CD4-positive, CD25-positive, alpha-beta regulatory T cell (primary cell): ENCODE measurements at places on chromosomes 12 and 14. TPM values are rescaled to one million over a fixed set of nuclear protein-coding genes. Genes with fewer than 3 reads are reported as not detected.

The TDRD9 gene
- 0.37 TPM for total RNA-seq

The PPFIA2 gene
- total RNA-seq: not detected

The POTEG gene
- not detected for total RNA-seq

The TOMM20L gene
- not detected for total RNA-seq

The OAS2 gene
- 82.2 TPM for total RNA-seq

The HOXC12 gene
- total RNA-seq: not detected

The CSRP2 gene
- total RNA-seq: not detected

The NKX2-1 gene
- not detected for total RNA-seq

The CRADD gene
- total RNA-seq: 10.1 TPM

The CIT gene
- total RNA-seq: 6.3 TPM

The PMEL gene
- total RNA-seq: 0.69 TPM

- H3K4me1 ChIP-seq: peaks cover 18% of the 10 kb centered on the region
- no peaks in the 10 kb centered on the region for H3K27me3 ChIP-seq
- H3K27ac ChIP-seq: peak overlapping the region; percentile 79
- H3K4me3 ChIP-seq: peak overlapping the region; percentile 96
- no peak for DNase-seq
Observed at GRCh38 chr12:53268630-53269562, 797 bp downstream of the ESPL1 start.

GRCh38 chr12:128830505-128830893 lies 6.7 kb upstream of the SLC15A4 start:
- H3K27me3 ChIP-seq: peaks cover 4% of the 10 kb centered on the region
- peaks cover 8% of the 10 kb centered on the region for H3K4me1 ChIP-seq
- no peak for DNase-seq

DNA sequence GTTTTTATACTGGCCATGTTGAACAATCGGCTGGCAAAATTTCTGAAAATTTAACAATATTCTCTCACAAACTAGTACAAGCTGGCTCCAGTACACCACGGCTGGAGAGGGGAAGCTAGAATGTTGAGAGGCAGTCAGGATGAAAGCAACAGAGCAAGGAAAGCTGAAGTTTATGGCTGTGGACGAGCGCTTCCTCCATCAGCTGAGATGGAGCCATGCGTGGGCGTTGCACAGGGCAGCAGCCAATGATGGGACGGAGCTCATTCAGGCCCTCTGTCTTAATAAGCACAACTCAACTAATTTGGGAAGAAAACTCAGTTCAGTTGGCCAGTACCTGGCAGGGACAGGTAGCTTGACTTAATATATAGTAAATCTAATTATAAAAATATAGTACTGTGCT lies 14.1 kb upstream of the DCP1B start:
- no peak overlapping the region for H3K27ac ChIP-seq
- no peak for DNase-seq
- H3K4me3 ChIP-seq: peak overlapping the region; percentile 62
- no peaks in the 10 kb centered on the region for H3K4me1 ChIP-seq
- no peaks in the 10 kb centered on the region for H3K27me3 ChIP-seq
- H3K36me3 ChIP-seq: no peaks in the 10 kb centered on the region

DNA sequence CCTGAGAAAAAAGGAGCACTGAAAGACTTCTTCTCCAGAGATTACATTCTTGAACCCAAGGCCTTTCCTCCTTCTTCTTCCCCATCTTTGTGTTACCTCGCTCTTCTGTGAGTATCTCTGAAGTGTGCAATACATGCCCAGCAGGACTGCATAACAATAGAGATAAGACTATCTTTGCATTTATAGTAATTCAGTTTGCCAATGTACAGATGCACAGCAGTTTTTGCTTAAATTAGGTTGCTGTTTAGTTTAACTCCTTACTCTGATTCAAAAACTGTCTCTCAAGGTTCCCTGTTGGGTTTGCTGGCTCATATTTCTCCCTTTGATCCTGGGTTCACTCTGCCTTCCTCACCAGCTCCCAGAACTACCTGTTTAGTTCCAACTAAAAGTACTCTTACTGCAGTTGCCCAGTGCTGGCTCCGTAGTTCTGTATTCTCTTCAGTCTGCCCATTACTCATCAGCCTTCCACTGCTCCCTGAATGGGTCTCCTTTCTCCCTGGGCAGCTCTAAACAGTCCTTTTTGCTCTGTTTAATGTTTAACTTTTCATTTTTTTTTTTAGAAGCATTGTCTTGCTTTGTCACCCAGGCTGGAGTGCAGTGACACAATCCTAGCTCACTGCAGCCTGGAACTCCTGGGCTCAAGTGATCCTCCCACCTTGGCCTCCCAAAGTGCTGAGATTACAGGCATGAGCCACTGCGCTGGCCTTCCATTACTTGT lies 180.6 kb upstream of the CAND1 start:
- no peak for DNase-seq
- no peaks in the 10 kb centered on the region for H3K4me1 ChIP-seq

GRCh38 chr12:2212971-2213869 lies 160.4 kb downstream of the CACNA1C start:
- no peak overlapping the region for H3K27ac ChIP-seq
- DNase-seq: no peak
- peaks cover 5% of the 10 kb centered on the region for H3K27me3 ChIP-seq
- H3K4me3 ChIP-seq: no peak overlapping the region
- no peaks in the 10 kb centered on the region for H3K36me3 ChIP-seq

DNA sequence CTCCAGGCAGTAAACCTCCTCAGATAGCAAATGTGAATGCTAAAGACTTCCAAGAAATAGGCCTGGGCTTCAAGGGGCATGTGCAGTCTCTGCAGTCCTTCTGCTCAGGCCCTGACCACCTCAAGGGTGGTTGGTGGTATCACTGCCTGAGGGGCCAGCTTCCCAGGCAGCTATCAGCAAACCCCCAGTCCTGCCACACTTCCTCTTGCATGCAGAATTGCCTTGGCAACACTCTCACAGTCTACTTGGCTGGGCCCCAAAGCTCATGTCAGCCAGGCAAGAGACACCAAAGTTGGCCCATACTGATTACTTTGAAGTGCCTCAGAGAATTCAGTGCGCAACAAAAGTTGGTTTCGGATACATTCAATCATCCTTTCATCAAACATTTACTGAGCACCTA lies 3.5 kb upstream of the ASB8 start:
- peaks cover 5% of the 10 kb centered on the region for H3K27me3 ChIP-seq
- DNase-seq: no peak
- H3K4me1 ChIP-seq: peaks cover 24% of the 10 kb centered on the region
- no peak overlapping the region for H3K4me3 ChIP-seq

DNA sequence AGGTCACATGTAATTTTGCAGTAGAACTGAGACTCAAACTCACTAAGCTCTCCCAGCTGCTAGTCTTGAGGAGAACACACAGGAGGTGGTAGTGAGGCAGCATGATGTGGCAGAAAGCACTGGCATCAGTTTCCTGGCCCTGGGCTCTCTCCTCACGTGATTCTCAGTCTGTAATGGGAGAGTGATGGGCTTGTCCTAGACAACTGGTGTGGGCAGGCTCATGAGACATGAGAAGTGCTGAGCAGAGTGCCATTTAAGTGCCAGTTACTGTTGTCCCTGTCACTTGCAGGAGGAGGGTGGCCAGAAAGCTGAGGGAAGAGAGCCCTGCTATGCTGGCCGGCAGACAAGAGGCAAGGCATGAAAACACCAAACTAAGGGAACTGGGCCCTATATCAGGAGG lies 48.5 kb upstream of the OVCH1 start:
- H3K36me3 ChIP-seq: no peaks in the 10 kb centered on the region
- no peaks in the 10 kb centered on the region for H3K4me1 ChIP-seq
- no peak overlapping the region for H3K4me3 ChIP-seq
- H3K27me3 ChIP-seq: peaks cover 3% of the 10 kb centered on the region

- peaks cover 88% of the 10 kb centered on the region for H3K4me1 ChIP-seq
- H3K4me3 ChIP-seq: peak overlapping the region; percentile 62
- H3K27ac ChIP-seq: peak overlapping the region; percentile 98
- peak; percentile 98 for DNase-seq
Observed at GRCh38 chr12:121793838-121794533, 498 bp upstream of the RHOF start.

GRCh38 chr12:22631863-22632463 lies 7.0 kb downstream of the ETNK1 start:
- peak overlapping the region; percentile 23 for H3K27ac ChIP-seq
- H3K27me3 ChIP-seq: no peaks in the 10 kb centered on the region
- peaks cover 9% of the 10 kb centered on the region for H3K36me3 ChIP-seq

- DNase-seq: no peak
- H3K27me3 ChIP-seq: no peaks in the 10 kb centered on the region
- H3K4me1 ChIP-seq: no peaks in the 10 kb centered on the region
- no peak overlapping the region for H3K27ac ChIP-seq
Observed at GRCh38 chr14:69960296-69960695, 81.1 kb downstream of the SMOC1 start.

DNA sequence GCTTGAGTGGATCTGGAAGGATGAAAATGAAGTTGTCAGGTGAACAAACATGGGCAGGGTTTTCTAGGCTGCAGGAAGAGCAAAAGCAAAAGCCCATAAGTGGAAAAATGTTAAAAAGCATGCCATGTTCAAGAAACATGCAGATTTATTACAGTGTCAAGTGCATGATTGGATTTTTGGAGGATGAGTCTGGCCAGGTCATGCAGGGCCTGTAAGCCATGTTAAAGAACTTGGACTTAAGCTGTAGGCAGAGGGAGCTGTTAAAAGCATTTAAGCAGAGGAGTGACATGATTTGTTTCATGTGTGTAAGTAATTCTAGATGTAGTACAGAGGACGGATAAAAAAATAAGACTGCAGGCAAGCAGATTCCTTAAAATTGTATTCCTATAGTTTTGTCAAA lies 16.3 kb upstream of the SINHCAF start:
- H3K27ac ChIP-seq: no peak overlapping the region
- no peaks in the 10 kb centered on the region for H3K4me1 ChIP-seq

DNA sequence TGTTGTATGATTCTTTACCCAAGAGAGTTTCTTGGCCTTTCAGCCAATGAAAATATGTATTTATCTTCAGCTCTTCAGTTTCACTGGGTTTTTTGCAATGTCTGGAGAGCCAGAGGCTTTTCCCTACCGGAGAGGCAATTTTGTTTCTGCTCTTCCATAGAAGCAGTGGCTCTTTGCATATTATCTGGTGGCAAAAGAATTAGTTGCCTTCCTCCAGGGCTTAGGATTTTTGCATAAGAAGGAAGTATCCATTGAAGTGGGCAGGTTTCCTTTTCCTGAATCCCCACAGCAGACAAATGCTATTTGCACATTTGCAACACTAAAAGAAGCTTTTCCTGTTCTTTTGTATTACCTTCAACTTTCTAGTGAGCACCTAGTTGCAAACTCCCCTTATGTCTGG lies 75.2 kb downstream of the NTS start:
- no peaks in the 10 kb centered on the region for H3K36me3 ChIP-seq
- no peaks in the 10 kb centered on the region for H3K4me1 ChIP-seq
- no peak overlapping the region for H3K4me3 ChIP-seq
- H3K27me3 ChIP-seq: no peaks in the 10 kb centered on the region
- no peak for DNase-seq

- no peak overlapping the region for H3K27ac ChIP-seq
- H3K4me1 ChIP-seq: peaks cover 12% of the 10 kb centered on the region
- DNase-seq: no peak
- no peak overlapping the region for H3K4me3 ChIP-seq
- H3K27me3 ChIP-seq: peaks cover 3% of the 10 kb centered on the region
Observed at GRCh38 chr12:13192719-13193118, 3.8 kb upstream of the EMP1 start.

DNA sequence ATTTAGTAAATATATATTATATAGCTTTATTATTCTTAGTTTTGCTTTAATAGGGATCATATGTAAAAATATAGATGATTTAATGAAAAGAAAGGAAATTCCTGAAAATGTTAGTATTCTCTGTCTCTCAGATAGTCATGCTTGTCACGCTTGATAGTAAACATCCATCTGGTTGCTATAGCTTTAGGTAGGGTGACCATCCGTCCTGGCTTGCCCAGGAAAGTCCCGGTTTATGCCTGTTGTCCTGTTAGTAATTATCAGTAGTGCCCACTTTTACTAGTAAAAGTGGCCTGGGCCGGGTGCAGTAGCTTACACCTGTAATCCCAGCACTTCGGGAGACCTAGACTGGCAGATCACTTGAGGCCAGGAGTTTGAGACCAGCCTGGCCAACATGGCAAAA lies 23.8 kb downstream of the CFAP54 start:
- no peaks in the 10 kb centered on the region for H3K36me3 ChIP-seq
- no peak for DNase-seq
- H3K4me1 ChIP-seq: peaks cover 6% of the 10 kb centered on the region

GRCh38 chr12:20142956-20143355 lies 225.4 kb upstream of the PDE3A start:
- H3K27ac ChIP-seq: no peak overlapping the region
- H3K4me1 ChIP-seq: no peaks in the 10 kb centered on the region
- no peaks in the 10 kb centered on the region for H3K27me3 ChIP-seq
- no peak overlapping the region for H3K4me3 ChIP-seq
- no peak for DNase-seq

- H3K27ac ChIP-seq: no peak overlapping the region
- H3K36me3 ChIP-seq: no peaks in the 10 kb centered on the region
- no peaks in the 10 kb centered on the region for H3K27me3 ChIP-seq
- H3K4me1 ChIP-seq: peaks cover 50% of the 10 kb centered on the region
Observed at GRCh38 chr12:12011880-12012260, 58.9 kb upstream of the BCL2L14 start.

DNA sequence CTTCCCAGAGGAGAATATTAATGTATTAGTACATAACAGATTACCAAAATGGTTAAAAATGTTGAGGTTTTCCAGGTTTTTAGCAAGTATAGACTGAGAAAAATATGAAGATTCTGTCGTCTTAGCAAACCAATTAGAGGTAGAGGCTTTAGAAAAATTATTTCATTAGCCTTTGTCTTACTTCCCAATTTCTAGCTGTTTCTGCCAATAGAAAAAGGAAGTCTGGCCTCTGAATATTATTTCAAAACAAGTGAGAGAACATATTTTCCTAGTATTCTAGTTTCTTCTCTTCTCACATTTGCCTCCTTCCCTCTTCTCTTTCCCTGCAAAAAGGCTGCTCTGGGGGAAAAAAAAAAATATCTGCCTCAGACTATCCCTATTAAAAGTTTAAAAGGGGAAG lies 16.4 kb downstream of the IPO8 start:
- peaks cover 71% of the 10 kb centered on the region for H3K36me3 ChIP-seq
- DNase-seq: no peak
- H3K27ac ChIP-seq: no peak overlapping the region
- H3K27me3 ChIP-seq: no peaks in the 10 kb centered on the region
- H3K4me1 ChIP-seq: no peaks in the 10 kb centered on the region
- H3K4me3 ChIP-seq: no peak overlapping the region

DNA sequence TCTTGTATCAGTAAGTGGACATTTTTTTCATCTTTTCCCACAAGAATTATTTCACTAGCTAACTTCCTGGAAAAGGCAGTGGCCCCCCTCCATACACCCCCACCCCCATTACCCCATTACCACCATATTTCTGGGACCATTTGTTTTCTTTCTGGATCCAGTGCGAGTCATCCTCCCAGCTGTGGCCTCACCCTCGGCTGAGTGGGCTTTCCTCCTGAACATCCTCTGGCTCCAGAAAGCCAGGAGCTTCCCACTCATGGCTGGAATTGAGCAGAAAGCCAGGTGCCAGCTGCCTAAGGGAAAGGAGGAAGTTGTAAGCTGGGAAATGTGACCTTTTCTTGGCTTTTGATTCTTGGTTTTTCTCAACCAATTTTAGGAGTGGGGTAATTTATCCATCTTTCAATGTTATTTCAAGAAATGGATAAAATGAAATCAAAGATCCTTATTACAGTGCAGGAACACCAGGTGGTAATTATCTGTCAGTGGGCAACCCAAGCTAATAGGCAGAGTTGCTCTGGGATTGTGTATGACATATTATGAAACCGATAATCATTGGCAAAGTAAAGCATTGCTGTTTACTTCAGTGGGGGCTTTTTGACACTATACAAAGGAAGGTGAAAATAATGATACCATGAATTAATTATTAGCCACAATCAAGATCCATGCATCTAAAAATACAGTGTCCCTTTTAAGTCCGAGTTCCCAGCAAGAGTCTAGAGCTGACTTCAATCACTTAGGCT lies 124.6 kb downstream of the KICS2 start:
- H3K27me3 ChIP-seq: peaks cover 2% of the 10 kb centered on the region
- DNase-seq: no peak
- no peaks in the 10 kb centered on the region for H3K4me1 ChIP-seq
- no peak overlapping the region for H3K4me3 ChIP-seq
- no peak overlapping the region for H3K27ac ChIP-seq
